ENCODE measurements at places on chromosomes 2 and 18. TPM values are rescaled to one million over a fixed set of nuclear protein-coding genes. Genes with fewer than 3 reads are reported as not detected.
A peak's percentile ranks its signal among the peaks of the same experiment; 100 is the strongest.

Gene POLR1A
- 36.6 TPM for total RNA-seq

Gene HES6
- total RNA-seq = 3.2 TPM

Gene PPP1R1C
- not detected for total RNA-seq

Gene KCNG2
- not detected for total RNA-seq

Gene WDR7
- 44.3 TPM for total RNA-seq

DNA sequence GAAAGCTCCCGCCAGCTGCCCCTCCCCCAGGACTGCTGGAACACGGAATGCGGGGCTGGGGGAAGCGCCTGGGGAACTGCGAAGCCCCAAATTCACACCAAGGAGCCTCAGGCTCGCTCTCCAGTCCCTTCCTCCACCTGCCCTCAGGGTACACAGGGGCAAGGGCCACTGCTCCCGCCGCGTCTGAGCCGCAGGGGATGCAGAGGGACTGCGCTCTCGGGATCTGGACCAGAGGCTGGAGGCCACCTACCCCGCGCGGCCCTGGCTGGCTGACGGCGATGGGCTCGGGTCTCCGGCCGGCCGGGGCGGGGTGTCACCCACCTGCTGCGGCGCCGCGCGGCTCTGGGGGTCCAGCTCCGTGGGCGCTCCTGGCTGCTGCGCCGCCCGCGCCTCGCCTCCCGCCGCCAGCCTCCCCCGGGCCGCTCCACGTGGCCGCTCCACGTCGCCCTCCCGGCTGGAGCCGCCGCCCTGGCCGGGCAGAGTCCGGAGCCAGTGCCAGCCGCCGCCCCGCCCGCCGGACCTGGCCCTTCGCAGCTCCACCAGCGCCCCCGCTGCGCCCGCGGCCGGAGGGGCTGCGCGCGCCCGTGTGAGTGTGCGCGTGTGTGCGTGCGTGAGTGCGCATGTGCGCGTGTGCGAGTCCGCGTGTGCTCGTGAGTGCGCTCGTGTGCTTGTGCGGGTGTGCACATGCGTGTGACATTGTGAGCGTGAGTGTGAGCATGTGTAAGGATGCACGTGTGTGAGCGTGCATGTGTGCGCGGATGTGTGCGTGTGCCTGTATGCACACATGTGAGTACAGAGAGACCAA lies at the start of gene CGREF1:
CGREF1 (minus strand) TSS at position 604 of the 805 bp plus-strand sequence. CDS start 14,762 bp downstream, outside the sequence.
- H3K4me1 ChIP-seq = peaks cover 16% of the 10 kb centered on the region
- H3K36me3 ChIP-seq = no peaks in the 10 kb centered on the region
- H3K4me3 ChIP-seq = peak within 1 kb of the TSS; percentile 71
- peaks cover 41% of the 10 kb centered on the region for H3K27me3 ChIP-seq

DNA sequence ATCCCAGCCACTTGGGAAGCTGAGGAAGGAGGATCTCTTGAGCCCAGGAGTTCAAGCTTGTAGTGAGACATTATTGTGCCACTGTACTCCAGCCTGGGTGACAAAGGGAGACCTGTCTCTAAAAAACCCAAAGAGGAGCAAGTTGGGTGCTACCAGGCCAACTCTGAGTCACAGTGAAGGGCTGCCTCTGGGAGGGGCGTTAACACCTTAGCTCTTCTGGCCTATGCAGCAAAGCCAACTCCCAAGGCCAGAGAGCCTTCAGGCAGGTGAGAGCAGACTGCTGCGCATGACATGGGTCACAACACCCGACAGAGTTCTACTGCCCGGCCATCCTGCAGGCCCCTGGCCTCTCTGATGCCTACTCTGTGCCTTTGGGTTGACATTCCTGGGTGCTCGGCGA lies 32.6 kb upstream of the ATG16L1 start:
- no peaks in the 10 kb centered on the region for H3K27me3 ChIP-seq
- H3K36me3 ChIP-seq = peaks cover 2% of the 10 kb centered on the region
- H3K4me3 ChIP-seq = no peak overlapping the region
- H3K27ac ChIP-seq = peak overlapping the region; percentile 58
- no peak for DNase-seq

DNA sequence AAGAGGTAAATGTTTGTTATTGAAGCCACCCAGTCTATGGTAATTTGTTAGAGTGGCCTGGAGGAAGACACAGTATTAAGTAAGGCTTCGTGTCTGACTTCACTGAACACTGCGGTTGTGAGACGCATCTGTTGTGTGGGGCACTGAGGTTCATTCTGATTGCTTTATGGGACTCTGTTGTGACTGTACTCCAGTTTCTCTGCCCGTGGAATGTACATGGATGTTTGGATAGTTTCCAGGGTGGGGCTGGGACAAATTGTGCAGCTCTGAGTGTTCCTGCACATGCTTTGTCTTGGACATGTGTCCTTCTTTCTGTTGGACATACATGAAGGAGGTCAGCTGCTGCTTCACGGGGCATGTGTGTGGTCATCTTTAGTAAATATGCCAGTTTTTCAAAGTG lies 58.6 kb downstream of the ODC1 start:
- H3K4me3 ChIP-seq = no peak overlapping the region
- DNase-seq = no peak
- H3K4me1 ChIP-seq = peaks cover 35% of the 10 kb centered on the region
- peaks cover 2% of the 10 kb centered on the region for H3K36me3 ChIP-seq

GRCh38 chr2:60708630-60709320 lies 47.3 kb upstream of the PAPOLG start:
- H3K27me3 ChIP-seq = peaks cover 3% of the 10 kb centered on the region
- H3K4me1 ChIP-seq = no peaks in the 10 kb centered on the region
- DNase-seq = no peak
- no peak overlapping the region for H3K4me3 ChIP-seq
- no peaks in the 10 kb centered on the region for H3K36me3 ChIP-seq

- H3K27ac ChIP-seq = no peak overlapping the region
- H3K27me3 ChIP-seq = peaks cover 23% of the 10 kb centered on the region
- no peak overlapping the region for H3K4me3 ChIP-seq
- no peak for DNase-seq
- no peaks in the 10 kb centered on the region for H3K36me3 ChIP-seq
- no peaks in the 10 kb centered on the region for H3K4me1 ChIP-seq
Measured at GRCh38 chr2:173550143-173550542, 195.5 kb downstream of the CDCA7 start.

DNA sequence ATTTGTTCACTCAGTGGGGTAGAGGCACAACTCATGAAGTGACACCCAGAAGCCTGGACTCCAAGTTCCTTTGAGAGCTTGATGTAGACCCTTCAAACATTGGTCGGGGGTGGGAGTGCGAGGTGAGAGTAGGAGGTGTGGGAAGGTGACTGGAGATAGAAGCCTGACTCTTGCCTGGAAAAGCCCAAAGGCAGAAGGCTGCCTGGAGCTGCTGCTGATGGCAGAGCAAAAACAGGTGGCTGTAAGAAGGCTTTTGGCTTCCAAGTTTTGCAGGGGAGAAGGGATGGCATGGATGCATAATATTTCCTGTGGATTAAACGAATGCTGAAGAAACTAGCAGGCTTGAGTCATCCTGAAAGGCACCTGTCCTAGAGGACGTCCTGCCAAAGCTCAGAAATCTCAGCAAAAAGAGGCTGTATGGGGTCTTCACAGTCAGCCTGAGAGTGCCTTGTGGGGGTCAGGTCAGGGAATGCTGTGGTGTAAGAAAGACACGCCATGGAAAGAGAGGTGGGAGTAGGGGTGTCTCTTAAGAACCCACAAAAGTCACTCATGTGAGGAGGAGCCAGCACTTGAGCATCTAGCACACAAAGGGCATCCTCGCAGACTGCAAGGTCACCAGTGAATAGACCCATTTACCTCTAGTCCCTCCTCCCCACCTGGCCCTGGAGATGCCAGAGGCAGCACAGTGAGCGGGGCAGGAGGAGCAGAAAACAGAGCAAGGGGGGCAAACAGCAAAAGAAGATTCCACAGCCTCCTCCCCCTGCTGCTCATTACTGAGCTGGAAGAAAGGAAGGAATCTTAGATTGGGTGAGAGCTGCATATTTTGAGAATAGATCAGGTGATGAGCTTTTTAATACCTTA lies 37.5 kb downstream of the FASTKD2 start:
- no peaks in the 10 kb centered on the region for H3K36me3 ChIP-seq
- no peak for DNase-seq
- H3K27ac ChIP-seq = no peak overlapping the region
- no peak overlapping the region for H3K4me3 ChIP-seq

- H3K27me3 ChIP-seq = no peaks in the 10 kb centered on the region
- H3K4me1 ChIP-seq = peaks cover 21% of the 10 kb centered on the region
- no peak overlapping the region for H3K27ac ChIP-seq
- H3K36me3 ChIP-seq = peaks cover 10% of the 10 kb centered on the region
Measured at GRCh38 chr18:79425569-79425886, 29.8 kb downstream of the NFATC1 start.

DNA sequence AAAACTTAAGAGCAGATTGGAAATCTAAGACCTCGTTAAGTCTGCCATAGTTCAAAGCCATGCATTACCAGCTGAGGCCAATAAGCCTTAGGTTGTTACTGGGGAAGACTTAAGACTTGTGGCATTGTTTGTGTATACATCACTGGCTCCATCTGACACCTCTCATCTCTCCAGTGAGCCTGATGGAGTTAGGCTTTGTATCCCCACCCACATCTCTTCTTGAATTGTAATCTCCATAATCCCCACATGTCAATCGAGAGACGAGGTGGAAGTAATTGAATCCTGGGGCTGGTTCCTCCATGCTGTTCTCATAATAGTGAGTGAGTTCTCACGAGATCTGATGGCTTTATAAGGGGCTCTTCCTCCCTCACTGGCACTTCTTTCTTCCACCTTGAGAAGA lies 404.6 kb downstream of the ARHGAP15 start:
- DNase-seq = no peak
- peaks cover 79% of the 10 kb centered on the region for H3K36me3 ChIP-seq
- no peak overlapping the region for H3K4me3 ChIP-seq
- peaks cover 12% of the 10 kb centered on the region for H3K4me1 ChIP-seq
- no peaks in the 10 kb centered on the region for H3K27me3 ChIP-seq

GRCh38 chr2:128312411-128312810 lies 6.3 kb downstream of the HS6ST1 start:
- DNase-seq = no peak
- peaks cover 22% of the 10 kb centered on the region for H3K4me1 ChIP-seq
- no peaks in the 10 kb centered on the region for H3K36me3 ChIP-seq
- H3K27ac ChIP-seq = no peak overlapping the region

DNA sequence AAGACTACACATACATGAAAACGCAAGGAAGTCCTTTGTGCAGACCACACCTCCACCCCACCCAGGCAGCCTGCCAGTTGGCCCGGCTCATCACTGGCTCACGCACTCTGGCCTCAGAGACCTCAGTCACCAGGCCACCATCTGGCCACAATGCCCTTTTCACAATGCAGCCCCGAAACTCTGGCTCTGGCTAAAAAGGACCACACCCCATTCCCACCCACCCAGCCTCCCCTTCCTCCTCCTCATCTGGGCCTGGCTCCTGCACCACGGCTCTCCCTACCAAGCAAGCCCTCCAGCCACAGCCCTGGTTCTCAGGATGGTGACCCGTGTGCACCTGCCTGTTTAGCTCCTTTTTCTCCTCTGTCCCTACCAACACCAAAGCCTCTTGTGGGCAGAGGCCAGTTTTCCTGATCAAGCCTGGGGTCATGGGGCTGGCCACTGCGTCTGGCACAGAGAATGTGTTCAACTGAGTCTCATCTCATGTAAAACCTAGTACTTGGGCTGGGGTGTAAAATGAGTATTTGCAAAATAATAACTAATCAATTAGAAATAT lies 7.4 kb downstream of the HDAC4 start:
- H3K4me1 ChIP-seq = peaks cover 36% of the 10 kb centered on the region
- H3K36me3 ChIP-seq = peaks cover 12% of the 10 kb centered on the region
- no peaks in the 10 kb centered on the region for H3K27me3 ChIP-seq

DNA sequence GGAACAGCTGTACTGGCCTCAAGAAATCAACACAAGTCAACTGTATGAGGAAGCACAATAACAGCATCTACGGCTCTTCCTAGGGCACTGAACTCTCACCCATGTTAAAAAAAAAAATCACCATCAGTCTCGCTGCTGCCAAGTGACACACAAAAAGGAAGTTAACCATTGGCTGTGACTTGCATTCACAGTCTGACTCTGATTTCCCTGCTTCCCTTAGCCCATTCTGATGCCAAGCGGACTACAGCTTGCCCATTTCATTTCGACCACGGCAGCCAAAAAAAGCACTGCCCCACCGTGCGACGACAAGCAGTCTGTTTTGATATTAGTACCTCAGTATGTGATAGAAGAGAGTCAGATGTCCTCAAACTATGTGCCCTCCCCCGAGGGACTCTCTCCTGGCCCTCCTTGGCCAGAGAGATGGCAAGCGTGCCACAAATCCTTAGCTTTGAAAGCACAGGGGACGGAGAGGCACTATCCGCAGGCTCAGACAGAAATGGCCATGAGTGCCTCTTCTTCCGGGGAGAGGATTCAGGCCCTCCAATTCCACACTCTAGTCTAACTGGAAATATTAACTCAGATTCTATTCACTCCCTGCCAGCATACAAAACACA lies 250.0 kb downstream of the TCF4 start:
- H3K4me3 ChIP-seq = no peak overlapping the region
- DNase-seq = no peak

GRCh38 chr18:35581898-35582641 lies 530 bp downstream of the GALNT1 start:
- H3K36me3 ChIP-seq = peaks cover 12% of the 10 kb centered on the region
- DNase-seq = no peak
- peak overlapping the region; percentile 68 for H3K4me3 ChIP-seq

DNA sequence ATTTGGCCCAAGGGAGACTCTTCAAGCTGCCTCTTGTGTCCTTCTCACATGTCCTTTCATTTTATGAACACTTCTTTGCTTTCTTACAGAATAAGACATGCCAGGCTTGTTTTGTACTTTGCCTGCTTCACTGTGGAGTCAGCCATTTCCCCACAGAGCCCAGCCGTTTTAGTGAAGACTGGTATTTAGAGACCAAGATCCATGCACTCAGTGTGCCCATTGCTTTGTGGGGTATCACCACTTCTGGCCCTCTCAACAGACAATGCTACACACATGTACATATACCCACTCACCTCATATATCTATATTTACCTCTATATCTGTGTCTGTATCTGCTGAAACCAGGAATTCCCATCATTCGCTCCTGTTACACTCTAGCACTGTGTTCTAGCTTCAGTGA lies 74.1 kb downstream of the FARP2 start:
- H3K27ac ChIP-seq = no peak overlapping the region
- H3K36me3 ChIP-seq = peaks cover 10% of the 10 kb centered on the region
- H3K4me3 ChIP-seq = no peak overlapping the region
- H3K27me3 ChIP-seq = no peaks in the 10 kb centered on the region

DNA sequence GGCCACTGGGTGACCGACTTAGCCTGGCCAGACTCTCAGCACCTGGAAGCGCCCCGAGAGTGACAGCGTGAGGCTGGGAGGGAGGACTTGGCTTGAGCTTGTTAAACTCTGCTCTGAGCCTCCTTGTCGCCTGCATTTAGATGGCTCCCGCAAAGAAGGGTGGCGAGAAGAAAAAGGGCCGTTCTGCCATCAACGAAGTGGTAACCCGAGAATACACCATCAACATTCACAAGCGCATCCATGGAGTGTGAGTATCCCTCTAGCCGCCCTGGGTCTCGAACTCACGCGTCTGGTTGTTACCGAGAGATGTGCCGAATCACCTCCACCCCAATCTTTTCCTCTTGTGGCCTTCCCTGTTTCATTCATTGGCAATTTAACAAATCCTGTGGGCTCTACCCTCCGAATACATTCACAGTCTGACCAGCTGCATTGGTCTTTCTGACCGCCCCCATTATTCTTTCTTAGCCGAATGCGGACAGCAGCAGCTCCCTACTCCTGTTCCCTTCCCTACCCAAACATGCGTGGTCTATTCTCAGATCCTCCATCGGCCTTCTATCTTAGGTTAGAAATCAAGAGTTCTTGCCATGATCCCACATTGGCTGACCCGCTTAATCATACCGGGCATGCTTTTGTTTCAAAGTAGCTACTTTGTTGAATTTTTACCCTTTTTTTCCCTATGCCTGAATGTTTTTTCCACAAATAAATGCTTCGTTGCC lies 631 bp downstream of the RPL31 start:
- H3K27ac ChIP-seq = peak overlapping the region; percentile 97
- peaks cover 54% of the 10 kb centered on the region for H3K36me3 ChIP-seq
- H3K27me3 ChIP-seq = no peaks in the 10 kb centered on the region
- H3K4me3 ChIP-seq = peak overlapping the region; percentile 98
- peaks cover 50% of the 10 kb centered on the region for H3K4me1 ChIP-seq
